ENCODE measurements at places on chromosomes 7 and 10. TPM values are rescaled to one million over a fixed set of nuclear protein-coding genes. Genes with fewer than 3 reads are reported as not detected.

SFXN4 gene
- 12.2 TPM for total RNA-seq

OR6V1 gene
- total RNA-seq = not detected

ASZ1 gene
- total RNA-seq = not detected

LLCFC1 gene
- total RNA-seq = not detected

LEP gene
- total RNA-seq = not detected

CD36 gene
- total RNA-seq = 1.2 TPM

SLC13A1 gene
- total RNA-seq = not detected

CFTR gene
- not detected for total RNA-seq

SEMA3E gene
- total RNA-seq = 0.18 TPM

IRF5 gene
- 0.14 TPM for total RNA-seq

GPER1 gene
- 1.6 TPM for total RNA-seq
